ENCODE measurements at places on chromosomes 12 and 14.

- no peak for DNase-seq
Observed at GRCh38 chr14:56280843-56281242, 162.6 kb downstream of the PELI2 start.

- DNase-seq: no peak
Observed at GRCh38 chr14:101494826-101495225, 66.5 kb upstream of the DIO3 start.

DNA sequence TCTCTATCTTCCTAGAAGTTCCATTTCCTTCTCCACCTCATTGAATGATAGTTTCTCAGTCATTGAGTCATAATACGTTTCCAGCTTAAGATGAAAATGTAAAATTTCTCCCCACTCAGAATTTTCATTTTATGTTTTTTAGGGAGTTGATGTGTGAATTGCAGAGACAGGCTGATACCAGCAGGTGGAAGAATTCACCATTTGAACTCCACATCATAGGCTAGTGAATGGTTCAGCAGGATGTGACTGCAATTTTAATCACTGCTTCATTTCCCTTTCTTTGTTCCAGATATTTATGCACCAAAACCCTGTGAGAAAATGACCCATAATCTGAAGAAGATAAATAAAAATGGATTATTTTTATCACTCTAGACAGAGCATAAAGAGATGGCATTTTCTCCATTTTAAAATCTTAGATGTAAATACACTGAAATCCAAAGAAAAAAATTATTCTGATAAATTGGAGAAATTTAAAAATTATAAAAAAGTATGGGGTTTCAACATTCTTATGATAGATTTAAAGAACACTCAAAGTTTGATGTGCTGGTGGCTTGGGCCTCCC lies 10.6 kb upstream of the PYGL start:
- no peak for DNase-seq

GRCh38 chr12:117141097-117141898 lies 42.1 kb upstream of the TESC start:
- DNase-seq: no peak

- no peak for DNase-seq
Observed at GRCh38 chr12:78229591-78230101, 399.0 kb downstream of the NAV3 start.

DNA sequence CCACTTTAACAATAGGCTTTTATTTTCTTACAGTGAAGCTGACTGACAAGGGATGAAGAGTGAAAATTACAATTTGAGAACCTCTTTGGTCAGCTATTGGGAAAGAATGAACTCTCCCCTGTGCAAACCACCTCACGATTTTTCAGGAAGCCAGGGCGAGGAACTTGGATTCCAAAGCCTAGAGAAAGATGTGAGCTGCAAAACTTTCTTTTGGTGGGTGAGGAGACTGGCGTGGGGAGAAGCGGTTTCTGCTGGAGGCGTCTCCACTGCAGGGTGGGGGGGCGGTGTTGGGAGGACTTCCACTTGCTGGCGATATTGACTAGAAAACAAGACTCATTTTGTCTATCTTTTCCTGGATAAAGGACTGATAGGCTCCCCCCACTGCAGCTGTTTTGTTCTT lies 59.3 kb upstream of the VRK1 start:
- no peak for DNase-seq

DNA sequence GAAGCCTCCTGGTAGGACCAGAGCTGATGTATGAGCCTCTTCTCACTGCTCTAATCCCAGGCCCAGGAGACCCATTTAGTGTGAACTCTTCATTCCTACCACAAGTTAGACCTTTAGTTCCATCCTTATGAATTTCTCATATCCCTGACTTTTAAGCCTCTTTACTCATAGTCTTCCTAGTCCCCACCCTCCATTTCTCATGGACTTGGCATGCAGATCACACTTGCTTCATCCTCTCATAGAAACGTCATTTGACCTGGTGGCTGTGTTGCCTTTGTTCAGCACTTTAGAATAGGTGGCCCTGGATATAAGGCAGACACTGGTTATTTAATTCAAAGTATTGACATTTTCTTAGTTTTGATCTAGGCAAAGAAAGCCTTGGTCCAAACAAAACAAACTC lies 99.5 kb downstream of the SLC16A7 start:
- no peak for DNase-seq

Measured in stimulated activated CD4-positive, alpha-beta T cell treated with anti-CD3 and anti-CD28 coated beads, Interleukin-1b, Interleukin-23, amount 100 ng/mL, for 1 hour (primary cell).